Activated CD8-positive, alpha-beta memory T cell treated with anti-CD3 and anti-CD28 coated beads for 1 hour (primary cell): ENCODE measurements at places on chromosomes 16 and 17.

GRCh38 chr17:75751676-75752404, 13.2 kb downstream of the GALK1 start:
- no peak for DNase-seq

DNA sequence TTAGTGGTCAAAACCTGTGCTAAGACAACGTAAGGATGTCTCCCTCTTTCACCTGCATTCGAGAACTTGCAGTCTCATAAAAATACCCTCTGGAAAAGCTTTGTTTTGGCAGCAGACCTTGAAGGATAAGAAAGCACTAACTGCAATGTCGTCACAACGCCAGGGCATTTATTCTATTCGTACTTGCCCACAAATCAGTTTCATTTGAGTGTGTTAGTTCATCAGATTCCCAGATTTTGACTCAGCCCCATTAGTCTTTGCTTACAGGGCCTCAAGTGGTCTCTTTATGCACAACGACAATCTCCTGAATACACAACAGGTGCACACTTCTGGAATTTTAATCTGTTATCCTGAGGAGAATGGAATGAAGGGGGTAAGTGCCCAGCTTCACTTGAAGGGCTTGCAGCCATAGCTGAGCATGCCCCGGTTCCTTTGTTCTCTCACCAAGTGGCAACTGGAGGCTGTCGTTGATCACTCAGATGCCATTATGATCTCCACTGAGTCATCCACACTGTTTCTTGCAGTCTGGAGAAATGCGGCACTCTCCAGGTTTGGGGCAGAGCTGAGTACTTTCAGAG, 58.8 kb downstream of the CLEC19A start:
- DNase-seq = no peak

DNA sequence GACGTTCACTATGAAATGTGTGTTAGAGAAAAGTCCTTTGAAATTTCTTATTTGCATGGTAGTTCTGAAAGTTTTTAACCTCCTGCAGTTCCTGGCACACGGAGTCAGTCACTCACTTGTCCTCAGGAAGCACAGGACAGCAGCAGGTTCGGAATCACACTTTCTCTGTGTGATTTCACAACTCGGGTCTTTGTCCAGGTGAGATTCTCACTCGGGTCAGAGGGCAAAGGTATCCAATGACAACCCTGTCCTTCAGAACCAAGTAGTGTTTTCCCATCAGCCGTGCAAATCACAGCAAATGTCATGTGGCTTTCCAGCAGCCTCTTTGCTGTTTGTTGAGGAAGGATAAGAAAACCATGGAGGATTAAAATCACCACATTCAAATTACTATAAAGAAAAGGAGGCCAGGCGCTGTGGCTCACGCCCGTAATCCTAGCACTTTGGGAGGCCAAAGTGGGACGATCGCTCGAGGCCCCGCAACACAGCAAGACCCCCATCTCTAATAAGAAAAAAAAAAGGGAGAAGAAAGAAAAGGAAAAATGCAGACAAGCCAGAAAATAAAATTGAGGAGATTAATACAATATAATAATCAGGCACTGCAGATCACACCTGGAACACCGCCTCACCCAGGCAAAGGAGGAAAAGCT, 22.0 kb downstream of the ADCY9 start:
- no peak for DNase-seq

DNA sequence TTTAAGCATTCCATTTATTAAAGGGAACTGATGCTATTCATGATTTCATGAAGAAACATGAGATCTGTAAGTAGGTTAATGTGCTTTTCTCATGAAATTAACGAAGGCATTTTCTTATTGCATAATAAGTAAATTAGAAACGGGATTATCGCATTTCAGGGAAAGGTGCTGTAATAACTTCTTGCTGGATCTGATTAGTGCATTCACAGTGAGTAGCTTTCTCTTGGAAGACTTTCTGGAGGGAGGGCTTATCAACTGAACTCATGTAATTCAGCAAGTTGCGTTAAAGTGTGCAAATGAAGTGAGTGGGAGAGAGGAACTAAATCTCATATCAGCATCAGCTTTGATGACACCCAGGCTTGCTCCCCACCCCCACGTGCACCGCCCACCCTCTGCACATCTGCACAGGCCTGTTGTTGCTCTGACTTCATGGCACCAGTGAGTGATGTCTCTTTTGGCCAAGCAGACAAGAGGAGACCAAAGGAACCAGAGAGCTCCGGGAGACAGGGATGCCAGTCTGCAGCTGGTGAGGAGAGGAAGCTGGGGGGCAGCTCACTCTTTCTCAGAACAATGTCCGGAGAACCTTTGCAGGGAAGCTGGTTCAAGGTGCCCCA, 26.3 kb upstream of the GAS7 start:
- DNase-seq = no peak

DNA sequence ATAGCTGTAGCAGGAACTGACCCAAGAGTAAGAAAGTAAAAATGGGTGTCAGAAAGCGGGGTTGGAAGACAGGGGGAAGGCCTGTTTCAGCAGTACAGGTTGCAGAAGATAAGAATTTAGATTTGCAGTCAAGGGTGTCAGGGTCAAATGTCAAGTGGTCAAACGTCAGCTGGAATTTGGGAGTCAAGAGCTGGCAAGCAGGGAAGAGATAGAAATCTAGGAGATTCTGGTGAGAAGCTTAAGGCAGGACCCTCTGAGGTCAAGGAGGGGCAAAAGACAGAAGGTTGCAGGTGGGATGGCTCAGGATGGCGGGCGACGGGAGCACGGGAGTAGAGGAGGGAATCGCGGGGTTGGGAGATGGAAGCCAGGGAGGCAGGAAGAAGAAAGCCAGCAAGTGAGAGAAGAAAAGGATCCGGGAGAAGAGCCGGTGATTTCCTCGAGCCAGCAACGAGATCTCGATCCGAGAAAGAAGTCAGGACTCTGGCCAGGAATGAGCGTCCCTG, 335 bp downstream of the SLC25A35 start:
- DNase-seq = no peak

- DNase-seq = no peak
Observed at GRCh38 chr17:66392783-66393437, 90.5 kb downstream of the PRKCA start.

DNA sequence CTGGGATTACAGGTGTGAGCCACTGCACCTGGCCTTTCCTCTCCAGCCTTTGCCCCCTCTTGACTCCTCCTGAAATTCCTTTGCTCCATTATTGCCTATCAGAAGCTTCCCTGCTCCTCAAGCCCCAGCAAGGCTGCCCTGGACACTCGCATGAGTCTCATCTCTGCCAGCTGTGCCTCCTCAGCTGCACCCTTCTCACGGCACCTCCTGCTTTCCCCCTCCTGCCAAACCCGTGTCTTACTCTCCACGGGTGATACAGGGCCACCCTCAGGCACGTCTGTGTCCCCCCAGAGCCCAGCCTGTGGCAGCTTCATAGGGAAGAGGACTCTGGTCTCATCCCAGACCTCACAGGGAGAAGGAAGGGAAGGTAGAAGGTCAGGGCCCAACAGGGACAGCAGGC, 15.4 kb downstream of the G6PC3 start:
- DNase-seq = no peak
